Activated CD4-positive, alpha-beta T cell treated with anti-CD3 and anti-CD28 coated beads, Interleukin-2, amount 50 U/mL, for 16 hours (primary cell): ENCODE measurements at places on chromosomes 11 and 22.

DNA sequence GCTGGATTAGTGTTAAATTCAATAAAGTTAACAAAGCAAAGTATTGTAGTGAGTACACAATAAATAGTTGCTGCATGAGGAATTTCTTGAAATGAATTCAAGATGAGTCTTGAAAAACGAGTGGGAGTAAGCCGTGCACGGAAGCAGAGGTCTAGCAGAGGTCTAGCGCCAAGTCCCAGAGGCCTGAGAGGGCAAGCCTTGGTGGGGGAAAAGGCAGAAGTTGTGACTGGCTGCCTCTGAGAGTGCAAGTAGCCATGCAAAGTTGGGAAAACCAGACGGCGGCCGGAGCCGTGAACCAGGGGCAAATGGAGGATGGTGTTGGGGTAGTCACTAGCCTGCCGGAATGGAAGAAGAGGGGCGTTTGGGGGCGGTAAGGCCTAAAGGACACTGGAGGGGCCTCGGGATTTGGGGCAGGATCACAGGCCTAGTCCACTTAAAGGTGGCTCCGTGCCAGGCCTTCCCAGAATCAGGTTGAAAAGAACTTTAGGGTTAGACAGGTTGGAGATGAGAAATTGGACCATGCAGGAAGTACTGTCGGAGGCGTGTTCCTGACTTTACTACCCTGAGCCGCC is 379 bp upstream of the SLC3A2 start:
- no peak for DNase-seq

DNA sequence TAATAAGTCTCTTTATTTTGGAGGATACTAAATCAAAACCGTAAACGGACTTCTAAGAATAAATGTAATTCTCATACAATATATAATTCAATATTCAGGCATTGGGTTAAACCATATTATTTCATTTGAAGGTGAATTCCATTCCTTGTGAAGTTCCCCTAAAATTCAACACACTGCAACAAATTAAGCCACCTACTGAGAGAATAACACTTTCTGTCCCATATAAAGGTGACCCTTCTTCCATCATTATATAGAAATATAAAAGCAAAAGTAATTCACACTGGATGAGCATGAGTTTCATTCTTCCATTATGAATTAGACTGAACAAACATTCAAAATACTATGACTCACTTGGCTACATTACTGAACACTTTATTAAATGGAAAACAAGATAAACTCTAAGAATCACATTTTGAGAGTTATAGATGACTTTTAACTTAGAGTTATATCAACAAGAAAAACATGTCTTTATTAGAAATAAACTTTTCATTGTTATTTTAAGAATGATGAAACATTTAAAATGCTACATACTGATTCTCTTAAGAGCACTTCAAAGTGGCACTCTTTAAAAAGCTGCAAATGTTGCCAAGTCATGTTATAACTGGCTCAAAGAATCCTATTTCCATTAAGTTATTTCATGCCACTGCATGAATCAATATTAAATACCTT is 2.8 kb downstream of the SESN3 start:
- DNase-seq, result no peak

DNA sequence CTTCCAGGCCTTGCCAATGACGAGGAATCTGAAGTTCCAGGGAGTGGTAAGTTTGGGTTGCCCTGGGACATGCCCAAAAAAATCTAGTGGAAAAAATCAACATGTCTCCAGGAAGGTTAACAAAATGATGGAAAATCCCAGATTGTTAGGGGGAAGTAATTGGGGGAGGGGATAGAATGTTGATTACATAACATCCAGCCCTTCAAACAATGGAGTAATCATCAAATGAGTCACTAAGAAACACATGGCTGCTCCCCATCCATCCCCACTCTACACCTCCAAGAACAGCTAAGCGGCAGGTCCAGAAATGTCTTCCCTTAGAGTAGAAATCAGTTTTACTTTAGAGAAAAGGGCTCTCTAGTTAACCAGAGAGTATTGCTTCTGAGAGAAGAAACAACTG is 94.9 kb downstream of the ETS1 start:
- no peak for DNase-seq

GRCh38 chr22:27456696-27457503 is 344.7 kb downstream of the MN1 start:
- no peak for DNase-seq

DNA sequence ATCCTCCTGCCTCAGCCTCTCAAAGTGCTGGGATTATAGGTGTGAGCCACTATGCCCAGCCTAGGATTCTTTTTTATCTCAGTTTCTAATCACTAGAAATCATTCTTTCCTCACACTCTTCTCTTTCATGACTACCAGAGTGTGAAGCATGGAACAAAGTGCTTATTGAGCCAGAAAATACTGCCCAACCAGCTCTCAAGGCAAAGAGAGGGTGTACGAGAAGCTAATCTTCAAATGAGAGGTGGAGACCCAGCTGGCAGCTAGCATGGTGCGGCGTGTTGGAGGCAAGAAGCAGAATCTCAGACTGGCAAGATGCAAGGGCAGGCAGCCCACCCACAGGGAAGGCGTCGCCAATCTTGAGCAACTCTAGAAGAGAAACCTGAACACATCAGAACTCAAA is 41.1 kb upstream of the ME3 start:
- no peak for DNase-seq

DNA sequence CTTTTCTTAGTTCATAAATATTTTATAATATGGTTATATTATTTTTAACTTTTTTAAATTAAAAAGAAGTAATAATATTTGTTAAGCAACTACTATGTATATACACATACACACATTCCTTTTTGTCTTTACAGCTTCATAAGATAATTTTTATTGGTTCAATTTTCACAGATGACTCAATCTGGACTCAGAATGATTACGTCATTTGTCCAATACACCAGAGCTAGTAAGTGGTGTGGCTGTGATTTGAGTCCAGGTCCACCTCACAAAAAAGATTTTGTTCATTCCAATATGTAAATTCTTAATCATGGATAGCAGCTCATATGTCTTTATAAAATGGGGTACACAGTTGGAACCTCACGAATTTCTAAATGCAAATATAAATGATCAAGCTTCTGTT is 1014.5 kb downstream of the DLG2 start:
- DNase-seq, result no peak

DNA sequence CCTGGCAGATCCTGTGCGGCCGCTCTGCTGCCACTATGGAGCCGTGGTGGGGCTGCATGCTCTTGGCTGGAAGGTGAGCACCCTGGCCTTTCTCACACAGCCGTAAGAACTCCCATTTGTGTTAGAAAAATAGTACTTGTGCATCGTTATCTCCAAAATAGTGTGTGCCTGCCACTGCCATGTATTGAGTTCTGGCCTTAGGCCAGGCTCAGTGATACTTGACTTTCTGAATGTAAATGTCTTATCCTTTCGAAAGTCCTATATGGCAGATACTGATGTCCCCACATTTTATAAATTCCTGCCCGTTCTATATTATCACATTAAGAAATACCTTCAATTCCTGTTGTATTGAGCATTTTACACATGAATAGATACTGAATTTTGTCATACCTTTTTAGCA is 4.4 kb upstream of the TMEM179B start:
- DNase-seq, result no peak

GRCh38 chr11:101866619-101867491 is 48.0 kb upstream of the CEP126 start:
- DNase-seq, result no peak

DNA sequence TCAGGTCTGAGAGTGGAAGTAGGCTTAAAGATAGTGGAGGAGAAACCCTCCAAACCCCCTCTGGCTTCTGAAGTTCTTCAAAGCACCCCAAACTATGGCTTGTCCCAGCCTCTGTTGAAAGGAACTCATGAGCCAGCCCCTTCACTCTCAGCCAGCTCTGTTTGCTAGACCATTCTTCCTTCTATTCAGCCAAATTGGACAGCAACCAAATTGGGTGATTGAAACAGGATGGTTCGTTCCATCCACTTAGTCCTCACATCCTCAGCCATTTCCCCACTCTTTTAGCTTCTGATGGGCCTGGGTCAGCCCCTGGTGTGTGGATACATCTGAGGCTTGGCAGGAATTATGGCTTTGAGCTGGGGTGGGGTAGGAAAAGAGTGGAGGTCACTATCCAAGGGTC is 4.5 kb downstream of the HTR3A start:
- DNase-seq, result no peak

- no peak for DNase-seq
Observed at GRCh38 chr11:14262271-14262846, 96.6 kb downstream of the RRAS2 start.

- DNase-seq, result no peak
Observed at GRCh38 chr11:19869946-19870589, 157.4 kb downstream of the NAV2 start.

- DNase-seq, result no peak
Observed at GRCh38 chr11:34640050-34640923, 19.4 kb downstream of the EHF start.

DNA sequence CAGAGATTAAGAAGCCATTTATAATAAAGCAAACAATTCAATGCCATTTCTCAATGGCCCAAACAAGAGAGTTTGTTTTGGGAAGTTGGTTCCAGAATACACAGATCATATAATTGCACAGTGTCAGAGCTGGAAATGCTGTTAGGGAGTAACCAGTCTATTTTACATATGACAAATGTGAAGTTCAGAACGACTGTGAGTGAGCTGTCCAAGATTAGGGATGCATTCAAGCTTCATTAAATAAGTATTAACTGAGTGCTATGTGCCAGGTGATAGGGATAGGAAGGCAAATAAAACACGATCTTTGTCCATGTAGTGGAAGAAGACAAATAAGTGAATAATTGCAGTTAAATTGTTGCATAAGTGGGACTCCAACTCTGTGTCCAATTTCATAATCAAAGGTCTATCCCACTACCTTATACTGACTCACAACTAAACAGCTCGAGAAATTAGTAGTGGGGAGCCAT is 33.1 kb upstream of the PICALM start:
- DNase-seq, result no peak

- no peak for DNase-seq
Observed at GRCh38 chr11:28566339-28567089, 458.3 kb downstream of the METTL15 start.

GRCh38 chr11:16960250-16960649 is 54.0 kb downstream of the PLEKHA7 start:
- no peak for DNase-seq
